ENCODE measurements at places on chromosomes 6 and 20.

DNA sequence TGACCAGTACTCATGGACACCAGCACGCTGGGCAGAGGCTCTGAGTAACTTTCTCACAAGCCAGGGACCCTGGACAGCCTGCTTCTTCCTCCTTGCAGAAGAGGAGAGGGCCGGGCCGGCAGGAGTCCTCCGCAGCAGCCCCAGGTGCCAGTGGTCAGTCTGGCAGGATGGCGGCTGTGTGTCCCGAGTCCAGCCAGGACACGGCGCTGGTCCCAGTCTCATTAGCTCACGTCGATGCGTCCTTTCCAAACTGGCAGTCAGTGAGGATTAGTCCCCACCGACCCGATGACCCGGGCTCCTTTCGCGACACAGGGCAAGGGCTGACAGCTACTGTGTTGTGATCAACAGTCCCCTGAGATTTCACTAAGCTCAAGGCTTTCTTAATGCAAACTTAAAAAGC, 267.0 kb downstream of the TAF4 start:
- DNase-seq, result no peak

- no peak for DNase-seq
Measured at GRCh38 chr6:89110284-89110683, 7.6 kb downstream of the SRSF12 start.

- peak; percentile 96 for DNase-seq
Measured at GRCh38 chr6:7261032-7261841, 51.8 kb downstream of the SSR1 start.

DNA sequence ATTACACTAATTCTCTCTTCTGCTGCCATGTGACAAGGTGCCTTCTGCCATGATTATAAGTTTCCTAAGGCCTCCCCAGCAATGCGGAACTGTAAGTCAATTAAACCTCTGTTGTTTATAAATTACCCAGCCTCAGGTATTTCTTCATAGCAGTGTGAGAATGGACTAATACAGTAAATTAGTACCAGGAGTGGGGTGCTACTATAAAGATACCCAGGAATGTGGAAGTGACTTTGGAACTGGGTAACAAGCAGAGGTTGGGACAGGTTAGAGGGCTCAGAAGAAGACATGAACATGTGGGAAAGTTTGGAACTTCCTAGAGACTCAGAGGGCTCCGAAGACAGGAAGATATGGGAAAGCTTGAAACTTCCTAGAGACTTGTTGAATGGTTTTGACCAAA, 34.8 kb downstream of the MICA start:
- DNase-seq, result no peak

- DNase-seq, result no peak
Measured at GRCh38 chr6:145656128-145656527, 79.2 kb downstream of the EPM2A start.

DNA sequence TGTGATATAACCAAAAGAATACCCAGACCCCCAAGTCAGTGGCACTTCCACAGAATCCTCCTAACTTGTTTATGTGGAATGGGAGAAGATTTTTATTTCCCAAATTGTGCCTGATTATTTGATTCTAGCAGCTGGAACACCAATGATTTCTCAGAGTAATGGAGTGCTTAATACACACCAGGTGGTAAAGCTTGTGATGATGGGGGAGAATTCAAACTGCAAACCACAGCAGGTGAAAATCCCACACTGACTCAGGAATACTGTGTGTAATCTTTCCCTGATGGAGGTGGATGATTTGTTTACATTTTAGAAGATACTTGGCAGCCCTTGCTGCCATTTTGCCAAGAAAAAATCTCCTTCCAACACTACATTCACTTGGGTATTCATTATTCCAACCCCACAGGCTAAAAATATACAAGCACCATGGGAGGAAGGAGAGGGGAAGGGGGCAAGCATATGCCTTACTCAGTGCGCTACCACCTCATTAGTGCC, 212.7 kb upstream of the PLN start:
- DNase-seq, result no peak

DNA sequence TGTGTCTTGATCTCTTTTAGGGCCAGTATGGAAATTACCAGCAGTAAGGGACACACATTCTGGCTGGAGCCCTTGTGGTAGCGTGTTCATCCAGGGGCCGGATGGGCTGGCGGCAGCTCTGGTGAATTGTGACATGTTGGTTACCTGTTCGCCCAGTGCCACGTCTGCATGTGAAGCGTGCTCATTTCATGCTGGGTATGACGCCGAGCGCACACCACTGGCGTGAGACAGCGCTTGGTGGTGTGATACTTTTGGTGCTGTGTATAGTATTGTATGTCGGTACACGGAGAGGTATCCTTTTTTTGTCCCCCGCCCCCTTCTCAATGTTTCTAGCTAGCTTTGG, 3.7 kb upstream of the MTG2 start:
- DNase-seq, result no peak

- DNase-seq, result no peak
Measured at GRCh38 chr6:28867086-28867409, 56.7 kb downstream of the TRIM27 start.

GRCh38 chr6:108164815-108165706, 761 bp upstream of the NR2E1 start:
- peak; percentile 78 for DNase-seq

DNA sequence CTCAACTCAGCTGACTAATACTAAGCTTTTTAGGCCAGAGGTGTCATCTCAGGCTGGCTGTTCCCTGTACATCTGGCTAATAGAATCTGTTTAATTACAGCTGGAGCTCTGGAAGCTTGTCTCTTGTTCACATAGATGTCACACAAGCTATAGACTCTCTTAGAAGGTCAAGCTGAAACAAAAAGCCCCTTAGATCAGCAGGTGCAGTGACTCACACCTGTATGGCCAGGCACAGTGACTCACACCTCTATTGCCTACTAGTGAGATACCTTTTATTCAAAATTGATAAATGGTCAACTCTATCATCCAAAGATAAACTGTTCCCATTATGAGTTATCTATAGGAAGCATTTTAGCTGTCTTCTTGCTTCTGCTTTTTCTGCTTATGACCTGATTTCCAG, 29.9 kb upstream of the MTHFD1L start:
- no peak for DNase-seq

DNA sequence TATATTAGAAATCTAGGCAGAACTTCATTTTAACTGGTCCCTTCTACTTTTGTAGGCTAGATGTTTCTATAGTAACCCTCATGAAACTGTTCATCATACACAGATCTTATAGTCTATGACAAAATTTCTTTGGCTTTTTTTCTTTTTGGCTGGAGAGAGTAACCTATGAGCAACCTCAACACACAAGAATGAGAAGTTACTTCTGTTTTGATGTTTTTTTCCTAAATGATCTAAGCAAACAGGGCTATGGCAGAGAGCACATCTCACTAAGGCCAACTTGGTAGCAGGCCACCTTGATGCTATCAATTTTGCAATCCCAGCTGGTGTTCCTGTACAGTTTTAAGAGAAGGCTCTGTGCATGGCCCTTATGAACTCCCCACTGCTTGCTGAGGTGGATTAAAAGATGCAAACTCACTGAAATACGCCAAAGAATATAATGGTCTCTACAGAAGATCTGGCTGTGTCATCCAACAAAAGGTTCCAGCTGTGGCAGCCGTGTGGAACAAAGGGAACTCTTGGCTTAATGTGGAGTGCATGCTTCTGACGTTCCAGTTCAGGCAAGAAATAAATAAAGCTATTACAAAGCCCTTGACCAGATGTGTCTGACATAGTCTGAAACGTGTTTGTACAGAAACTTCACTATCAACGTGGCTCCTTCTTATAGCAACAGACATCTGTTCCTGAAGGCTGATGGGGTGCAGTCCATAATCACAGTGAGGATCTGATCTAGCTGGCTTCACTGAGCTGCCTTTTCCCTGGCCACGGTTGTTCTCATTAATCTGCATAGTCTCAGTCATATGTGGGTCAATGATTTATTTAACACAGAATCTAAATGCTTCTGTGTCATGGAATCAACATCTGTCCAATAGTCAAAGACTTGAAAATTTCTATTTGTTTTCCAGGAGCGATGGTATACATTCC, 481.1 kb downstream of the BMP2 start:
- DNase-seq, result no peak

DNA sequence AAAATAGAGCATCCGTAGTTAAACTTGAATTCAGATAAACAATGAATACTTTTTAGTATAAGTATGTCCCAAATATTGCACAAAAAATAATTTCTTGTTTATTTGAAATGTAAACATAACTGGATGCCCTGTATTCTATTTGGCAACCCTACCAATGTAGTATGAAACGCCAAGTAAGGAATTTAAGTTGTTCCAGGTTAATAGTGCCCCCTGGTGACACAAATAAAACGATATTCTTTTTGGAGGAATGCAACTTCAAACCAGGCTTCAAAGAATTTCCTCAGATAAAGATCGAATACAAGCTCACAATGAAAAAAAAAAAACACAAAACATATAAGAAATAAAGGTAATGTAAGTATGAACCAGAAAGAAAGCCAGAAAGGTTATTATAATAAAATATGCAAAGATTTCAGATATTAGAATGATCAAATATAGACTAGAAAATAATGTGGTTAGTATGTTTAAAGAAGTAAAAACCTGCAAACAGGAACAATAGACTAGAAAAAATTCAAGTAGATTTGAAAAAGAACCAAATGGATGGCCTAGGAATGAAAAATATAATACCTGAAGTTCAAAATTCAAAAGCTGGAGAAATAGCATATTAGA, 18.4 kb upstream of the AKAP7 start:
- peak; percentile 78 for DNase-seq

DNA sequence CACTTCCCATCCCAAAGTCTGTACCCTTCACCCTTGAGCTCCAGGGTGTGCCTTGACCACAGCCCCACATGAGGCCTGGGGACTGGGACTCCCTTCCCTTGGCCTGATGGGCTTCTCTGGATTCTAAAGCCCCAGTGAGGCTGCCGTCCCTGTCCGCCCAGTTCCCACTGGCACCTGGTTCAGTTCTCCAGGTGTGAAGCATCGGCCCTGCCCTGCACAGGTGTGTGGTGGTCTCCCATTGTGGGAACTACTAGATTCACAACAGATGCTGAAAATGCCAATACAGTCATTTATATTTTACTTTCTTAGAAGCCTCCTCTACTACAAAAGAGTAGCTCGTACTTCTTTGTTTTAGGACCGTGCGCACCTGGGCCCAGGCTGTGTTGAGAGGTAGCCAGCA, 72.8 kb downstream of the TTLL2 start:
- peak; percentile 0 for DNase-seq

DNA sequence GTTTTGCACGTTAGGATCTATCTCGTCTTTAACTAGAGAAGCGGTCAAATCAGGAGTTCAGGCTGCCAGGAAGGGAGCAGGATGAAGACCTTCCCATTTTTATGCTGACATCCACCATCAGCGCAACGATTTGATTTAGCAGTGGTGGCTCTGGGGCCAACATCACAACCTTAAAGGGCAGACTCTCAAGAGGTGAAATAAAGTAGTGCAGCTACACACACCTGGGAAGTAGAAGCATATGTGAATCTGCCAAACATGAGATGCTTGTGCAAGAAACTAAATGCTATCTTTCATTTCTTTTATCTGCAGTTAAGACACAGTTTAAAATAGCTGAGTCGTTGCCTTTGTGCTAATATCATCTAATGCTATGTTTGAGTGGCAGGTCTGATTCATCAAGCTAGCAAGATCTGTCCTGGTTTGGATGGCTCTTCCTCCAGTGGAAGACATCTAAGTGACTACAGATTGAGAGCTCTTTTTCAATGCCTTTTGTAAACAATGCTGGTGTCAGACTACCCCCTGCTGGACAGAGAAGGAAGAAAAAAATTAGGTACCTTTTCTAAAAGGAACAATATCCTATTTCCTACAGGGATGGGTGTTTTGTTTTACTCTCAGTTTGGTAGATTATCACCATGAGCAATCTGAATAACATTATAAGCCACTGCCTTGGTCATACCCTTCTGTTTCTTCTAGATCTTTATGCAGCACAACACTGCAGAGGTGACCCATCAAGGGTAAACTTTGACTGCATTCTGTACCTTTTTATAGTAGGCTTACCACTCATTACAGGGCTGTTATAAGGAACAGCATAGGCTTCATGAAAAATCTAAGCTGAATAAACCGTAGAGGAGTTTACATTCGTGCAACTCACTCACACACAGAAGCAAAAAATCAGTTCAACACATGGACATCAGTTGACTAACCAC, 171.6 kb upstream of the FBXL4 start:
- DNase-seq, result peak; percentile 81

DNA sequence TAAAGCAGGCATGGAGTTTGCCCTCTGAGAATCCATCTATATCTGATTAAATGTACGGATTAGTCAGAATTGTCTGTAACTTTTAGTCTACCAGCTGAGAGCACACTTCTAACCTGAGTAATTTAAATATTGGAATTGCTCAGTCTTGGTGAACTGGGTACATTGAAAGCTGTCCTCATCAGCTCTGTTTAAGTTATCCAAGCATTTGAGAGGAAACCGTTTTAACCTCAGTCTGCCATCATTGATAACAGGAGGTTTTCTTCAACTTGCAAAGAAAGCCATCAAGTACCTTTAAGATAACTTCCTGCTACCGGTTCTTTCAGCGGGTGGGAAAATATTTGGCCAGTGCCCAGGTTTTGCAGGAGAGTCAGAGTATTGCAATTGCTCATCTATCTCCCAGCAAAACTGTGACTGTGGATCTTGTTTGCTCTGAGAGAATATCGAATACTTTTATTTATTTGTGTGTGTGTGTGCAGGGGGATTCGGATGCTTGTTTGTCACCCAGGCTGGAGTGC, 31.1 kb upstream of the F13A1 start:
- peak; percentile 15 for DNase-seq

DNA sequence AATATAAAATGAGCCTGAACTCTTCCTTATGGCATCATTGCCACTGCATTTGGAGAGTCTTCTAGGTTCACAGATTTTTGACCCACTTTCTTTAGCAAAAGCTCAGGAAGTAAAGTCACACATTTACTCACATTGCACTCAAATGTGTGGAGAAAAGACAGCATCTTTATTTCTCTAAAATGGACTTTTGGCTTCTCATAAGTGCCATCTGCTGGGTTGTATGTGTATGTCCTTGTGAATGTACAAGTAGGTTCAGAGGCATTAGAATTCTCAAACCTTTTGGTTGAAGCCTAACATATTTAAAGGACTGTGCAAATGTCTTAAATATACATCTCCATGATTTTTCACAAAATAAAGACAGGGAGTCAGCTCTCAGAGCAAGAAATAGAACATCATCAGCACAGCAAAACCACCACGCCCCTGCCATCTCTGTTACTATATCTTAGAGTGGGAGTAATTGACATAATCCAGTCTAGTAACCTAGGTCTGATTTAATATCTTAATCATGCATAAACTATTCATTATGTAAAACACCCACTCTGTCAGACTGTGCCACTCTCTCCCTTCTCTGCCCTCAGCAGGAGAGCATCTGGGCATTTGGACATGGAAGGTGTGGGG, 42.2 kb upstream of the SPTLC3 start:
- peak; percentile 17 for DNase-seq

DNA sequence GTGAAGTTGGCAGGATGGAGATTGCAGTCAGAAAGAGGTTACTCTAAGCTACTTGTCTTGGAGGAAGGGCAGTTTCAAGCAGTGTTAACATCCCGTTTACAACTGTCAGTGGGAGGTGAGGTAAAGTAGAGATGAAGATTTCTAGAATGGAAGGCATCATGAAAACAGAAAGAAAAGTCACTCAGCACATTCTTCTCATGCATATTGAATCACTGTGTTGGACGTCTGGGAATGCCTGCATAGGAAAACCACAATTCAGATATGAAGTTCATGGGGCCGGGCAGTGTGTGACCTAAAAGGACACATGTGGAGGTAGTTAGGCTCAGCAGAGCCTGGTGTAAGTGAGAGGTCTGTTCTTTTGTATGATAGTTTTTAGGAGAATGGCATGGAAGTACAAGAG, 73.5 kb upstream of the LAMP5 start:
- no peak for DNase-seq

- DNase-seq, result peak; percentile 44
Measured at GRCh38 chr6:47977314-47977713, 133.7 kb downstream of the PTCHD4 start.

Measured in GM23338 (cell line).